ENCODE measurements at places on chromosomes 3 and 15. TPM values are rescaled to one million over a fixed set of nuclear protein-coding genes. Genes with fewer than 3 reads are reported as not detected.

DNA sequence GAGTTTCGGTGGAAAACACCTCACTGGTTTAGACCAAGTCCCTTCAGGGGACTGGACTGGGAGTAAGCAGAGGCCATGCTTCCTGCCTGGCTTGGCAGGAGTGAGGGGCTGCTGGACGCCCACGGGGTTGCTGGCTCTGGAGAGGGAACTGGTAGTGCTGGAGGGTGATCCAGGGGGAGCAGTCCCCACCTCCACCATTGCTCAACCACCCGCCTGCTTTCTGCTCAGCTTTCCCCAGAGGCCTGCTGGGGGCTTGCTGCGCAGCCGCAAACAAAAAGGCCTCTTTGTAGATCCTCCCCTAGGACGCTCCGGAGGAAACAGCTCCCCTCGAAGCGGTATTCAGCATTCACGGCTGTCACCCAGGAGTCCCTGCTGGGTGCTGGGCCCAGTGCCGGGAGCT lies 33.5 kb downstream of the EBLN2 start:
- no peak overlapping the region for H3K4me3 ChIP-seq
- no peak for DNase-seq
- no peak overlapping the region for H3K27ac ChIP-seq
- no peaks in the 10 kb centered on the region for H3K27me3 ChIP-seq

DNA sequence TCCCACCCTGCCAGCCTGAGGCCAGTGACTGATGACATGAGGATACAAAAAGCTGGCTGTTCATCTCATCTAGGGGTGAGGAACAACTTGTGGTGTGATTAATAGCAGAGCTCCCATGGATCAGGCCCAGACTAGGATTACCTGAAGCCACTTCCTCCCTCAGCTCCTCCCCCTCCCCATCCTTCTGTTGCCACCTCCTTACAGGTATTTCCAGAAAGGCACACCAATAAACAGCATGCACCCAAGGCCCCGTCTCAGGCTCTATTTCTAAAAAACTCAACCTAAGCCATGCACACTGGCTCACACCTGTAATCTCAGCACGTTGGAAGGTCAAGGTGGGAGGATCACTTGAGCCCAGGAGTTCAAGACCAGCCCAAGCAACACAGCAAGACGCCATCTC lies 54.1 kb downstream of the SRGAP3 start:
- no peak for DNase-seq
- no peak overlapping the region for H3K4me3 ChIP-seq
- no peaks in the 10 kb centered on the region for H3K27me3 ChIP-seq
- H3K36me3 ChIP-seq, result peaks cover 8% of the 10 kb centered on the region
- peak overlapping the region; percentile 19 for H3K27ac ChIP-seq
- H3K4me1 ChIP-seq, result peaks cover 9% of the 10 kb centered on the region

- H3K27me3 ChIP-seq, result no peaks in the 10 kb centered on the region
Observed at GRCh38 chr15:39499681-39500080, 81.2 kb upstream of the THBS1 start.

GRCh38 chr3:197478746-197479668 lies 76.8 kb downstream of the BDH1 start:
- peak overlapping the region; percentile 27 for H3K27ac ChIP-seq
- H3K36me3 ChIP-seq, result no peaks in the 10 kb centered on the region
- H3K4me3 ChIP-seq, result no peak overlapping the region
- no peaks in the 10 kb centered on the region for H3K27me3 ChIP-seq
- DNase-seq, result peak; percentile 61
- peaks cover 31% of the 10 kb centered on the region for H3K4me1 ChIP-seq

- peak overlapping the region; percentile 78 for H3K4me3 ChIP-seq
- no peaks in the 10 kb centered on the region for H3K36me3 ChIP-seq
- peak overlapping the region; percentile 25 for H3K27ac ChIP-seq
- no peak for DNase-seq
Observed at GRCh38 chr15:98547741-98548138, 100.6 kb upstream of the IGF1R start.

DNA sequence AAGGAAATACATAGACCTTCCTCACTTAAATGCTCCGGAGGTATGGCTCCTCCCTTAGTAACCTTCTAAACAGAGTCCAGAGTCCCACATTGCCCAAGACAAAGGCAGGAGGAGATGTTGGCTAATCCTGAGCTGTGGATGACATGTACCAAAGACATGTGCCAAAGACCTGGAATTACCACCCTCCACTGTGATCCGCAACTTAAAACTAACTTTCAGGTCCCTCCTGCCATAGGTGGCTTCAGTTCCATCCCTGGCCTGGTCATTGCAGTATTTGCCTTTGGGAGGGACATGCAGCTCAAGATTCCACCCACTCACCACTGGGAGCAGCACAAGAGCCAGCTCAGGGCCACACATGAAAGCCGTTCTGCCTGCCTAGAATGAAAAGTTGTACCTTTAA lies 28.0 kb downstream of the MYZAP start:
- no peak overlapping the region for H3K27ac ChIP-seq
- H3K27me3 ChIP-seq, result no peaks in the 10 kb centered on the region
- no peaks in the 10 kb centered on the region for H3K4me1 ChIP-seq
- DNase-seq, result no peak

DNA sequence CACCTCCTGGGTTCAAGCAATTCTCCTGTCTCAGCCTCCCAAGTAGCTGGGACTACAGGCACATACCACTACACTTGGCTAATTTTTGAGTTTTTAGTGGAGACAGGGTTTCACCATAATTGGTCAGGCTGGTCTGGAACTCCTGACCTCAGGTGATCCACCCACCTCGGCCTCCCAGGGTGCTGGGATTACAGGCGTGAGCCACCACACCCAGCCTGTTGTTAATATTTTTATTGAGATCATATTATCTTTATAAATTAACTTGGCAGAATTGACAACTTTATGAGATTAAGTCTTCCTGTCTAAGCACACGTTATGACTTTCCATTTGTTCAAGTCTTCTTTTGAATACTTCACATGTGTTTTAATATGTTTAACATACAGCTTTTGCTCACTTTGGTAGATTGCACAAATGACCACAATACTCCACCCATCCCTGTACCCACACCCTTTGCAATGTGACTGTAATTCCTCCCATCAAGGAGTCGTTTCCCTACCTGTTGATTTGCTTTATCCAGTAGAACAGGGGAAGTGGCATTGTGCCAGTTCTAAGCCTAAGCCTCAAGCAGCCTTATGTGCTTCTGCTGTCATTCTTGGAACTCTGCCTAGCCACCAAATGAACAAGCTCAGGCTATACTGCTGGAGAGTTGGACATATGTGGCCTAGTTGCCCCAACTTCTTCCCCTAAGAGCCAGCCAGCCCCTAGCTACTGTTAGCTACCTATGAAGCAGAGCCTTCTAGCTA lies 8.2 kb downstream of the XYLB start:
- H3K27me3 ChIP-seq, result no peaks in the 10 kb centered on the region
- no peaks in the 10 kb centered on the region for H3K36me3 ChIP-seq
- peak overlapping the region; percentile 54 for H3K27ac ChIP-seq
- peak overlapping the region; percentile 28 for H3K4me3 ChIP-seq
- peak; percentile 92 for DNase-seq

Gene ALCAM
- total RNA-seq, result 112 TPM

DNA sequence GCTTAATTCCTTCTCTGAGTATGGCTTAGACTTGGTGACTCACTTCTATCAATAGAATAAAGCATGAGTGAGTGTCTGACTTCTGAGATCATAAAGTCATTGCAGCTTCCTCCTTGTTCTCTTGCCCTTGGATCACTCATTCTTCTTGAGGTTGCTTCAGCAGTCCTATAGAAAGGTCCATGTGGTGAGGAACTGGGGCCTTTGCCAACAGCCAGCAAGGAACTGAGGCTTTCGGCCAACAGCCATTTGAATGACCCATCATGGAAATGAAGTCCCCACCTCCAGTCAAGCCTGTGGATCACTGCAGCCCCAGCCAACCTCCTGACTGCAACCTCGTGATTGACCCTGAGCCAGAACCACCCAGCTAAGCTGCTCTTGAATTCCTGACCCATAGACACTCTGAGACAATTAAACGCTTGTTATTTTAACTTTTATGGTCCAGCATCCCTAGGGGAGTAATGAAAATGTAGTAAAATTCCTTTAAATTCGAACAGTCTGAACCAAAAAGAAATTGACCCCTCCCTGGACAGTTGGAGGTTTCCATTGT lies 84.5 kb downstream of the WDR76 start:
- no peaks in the 10 kb centered on the region for H3K36me3 ChIP-seq
- no peaks in the 10 kb centered on the region for H3K27me3 ChIP-seq
- H3K27ac ChIP-seq, result no peak overlapping the region
- peak; percentile 59 for DNase-seq

Gene ARGFX
- not detected for total RNA-seq

Gene ST3GAL6
- 1.5 TPM for total RNA-seq

Gene SMCO1
- not detected for total RNA-seq

GRCh38 chr3:123328851-123329635 lies 119.8 kb downstream of the ADCY5 start:
- no peak overlapping the region for H3K4me3 ChIP-seq
- peak; percentile 64 for DNase-seq
- no peaks in the 10 kb centered on the region for H3K36me3 ChIP-seq

Gene MGLL
- 25.3 TPM for total RNA-seq

DNA sequence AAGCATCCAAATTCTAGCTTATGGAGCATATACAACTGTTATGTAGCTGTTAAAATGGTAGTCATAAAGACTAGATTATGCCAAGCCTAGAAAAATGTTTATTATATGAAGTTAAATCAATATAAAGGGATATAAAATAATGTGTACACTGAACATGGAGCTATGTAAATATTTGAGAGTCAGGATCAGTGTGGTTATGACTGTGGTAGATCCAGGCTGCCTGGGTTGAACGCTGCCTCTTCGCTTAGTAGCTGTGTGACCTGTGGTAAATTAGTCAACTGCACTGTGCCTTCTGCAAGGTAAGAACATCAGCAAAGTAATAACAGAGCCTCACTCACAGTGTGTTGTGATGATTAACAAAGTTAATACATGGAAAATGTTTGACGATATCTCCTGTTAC lies 212.2 kb downstream of the RBMS3 start:
- DNase-seq, result no peak
- no peak overlapping the region for H3K4me3 ChIP-seq
- peaks cover 15% of the 10 kb centered on the region for H3K36me3 ChIP-seq
- H3K27me3 ChIP-seq, result no peaks in the 10 kb centered on the region
- H3K4me1 ChIP-seq, result no peaks in the 10 kb centered on the region
- no peak overlapping the region for H3K27ac ChIP-seq

- no peak for DNase-seq
- H3K27ac ChIP-seq, result no peak overlapping the region
- H3K27me3 ChIP-seq, result no peaks in the 10 kb centered on the region
- peaks cover 57% of the 10 kb centered on the region for H3K36me3 ChIP-seq
Observed at GRCh38 chr15:67193223-67193990, 61.1 kb downstream of the AAGAB start.

- DNase-seq, result no peak
- no peaks in the 10 kb centered on the region for H3K4me1 ChIP-seq
- H3K27ac ChIP-seq, result no peak overlapping the region
- no peak overlapping the region for H3K4me3 ChIP-seq
Observed at GRCh38 chr15:54017251-54017650, 39.0 kb downstream of the UNC13C start.

GRCh38 chr15:56754772-56755370 lies 21.6 kb upstream of the ZNF280D start:
- H3K4me3 ChIP-seq, result no peak overlapping the region
- no peaks in the 10 kb centered on the region for H3K36me3 ChIP-seq
- no peaks in the 10 kb centered on the region for H3K27me3 ChIP-seq
- H3K4me1 ChIP-seq, result peaks cover 22% of the 10 kb centered on the region
- no peak for DNase-seq

DNA sequence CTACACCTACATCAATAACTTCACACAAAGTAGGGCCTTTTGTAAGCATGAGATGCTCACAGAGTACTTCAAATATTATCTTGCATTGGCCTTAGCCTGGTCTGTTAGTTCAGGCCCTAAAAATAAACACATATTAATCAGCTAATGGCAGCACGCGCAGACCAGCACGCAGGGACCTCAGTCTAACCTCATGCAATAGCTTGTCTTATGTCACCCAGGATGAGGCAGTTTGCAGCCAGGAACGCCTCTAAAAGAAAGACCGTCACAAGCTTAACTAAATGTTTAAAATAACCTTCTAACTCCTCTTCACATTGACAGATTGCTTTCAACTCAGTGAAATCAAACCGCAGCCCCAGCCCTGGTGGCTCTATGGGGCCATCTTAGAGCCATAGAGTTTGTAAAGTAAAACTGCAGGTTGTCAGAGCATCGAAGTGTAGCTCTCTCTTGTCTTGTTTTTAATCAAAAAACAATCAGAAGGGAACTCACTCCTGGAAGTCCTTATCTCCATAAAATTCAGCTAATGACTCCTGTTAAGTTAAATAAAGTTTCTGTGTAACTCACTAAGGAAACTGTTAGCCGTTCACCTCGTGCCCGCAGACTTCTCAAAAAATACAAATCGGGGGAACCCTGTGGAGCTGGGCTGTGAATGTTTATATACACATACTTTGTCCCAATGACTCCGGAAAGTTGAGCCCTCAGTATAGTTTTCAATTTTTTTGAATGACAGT lies 212.6 kb downstream of the CDIN1 start:
- DNase-seq, result no peak
- H3K27me3 ChIP-seq, result no peaks in the 10 kb centered on the region
- no peak overlapping the region for H3K27ac ChIP-seq
- H3K4me3 ChIP-seq, result no peak overlapping the region
- no peaks in the 10 kb centered on the region for H3K4me1 ChIP-seq

Gene RASL12
- not detected for total RNA-seq

DNA sequence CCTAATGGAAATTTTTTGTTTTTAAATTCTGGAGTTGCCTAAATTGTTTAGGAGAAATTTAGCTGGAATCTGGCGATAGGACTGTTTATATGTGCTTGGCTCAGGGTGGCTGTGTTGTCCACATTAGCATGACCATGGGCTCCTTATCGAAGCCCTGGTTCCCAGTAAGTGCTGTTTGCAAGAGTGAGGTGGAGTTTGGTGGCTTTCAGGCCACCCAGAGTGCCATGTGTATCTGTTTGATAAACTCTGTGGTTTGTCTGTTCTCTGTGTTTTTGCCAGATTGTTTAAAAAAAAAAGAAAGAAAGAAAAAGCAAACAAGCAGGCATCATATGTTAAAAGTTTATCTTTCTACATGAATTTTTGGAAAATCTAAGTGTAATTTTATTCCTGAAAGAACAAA lies 51.5 kb downstream of the PLCL2 start:
- no peaks in the 10 kb centered on the region for H3K36me3 ChIP-seq
- no peak for DNase-seq
- no peaks in the 10 kb centered on the region for H3K4me1 ChIP-seq
- H3K4me3 ChIP-seq, result no peak overlapping the region
- H3K27me3 ChIP-seq, result peaks cover 82% of the 10 kb centered on the region

Measured in MCF 10A (cell line).